ENCODE measurements at places on chromosomes 5 and 9.

DNA sequence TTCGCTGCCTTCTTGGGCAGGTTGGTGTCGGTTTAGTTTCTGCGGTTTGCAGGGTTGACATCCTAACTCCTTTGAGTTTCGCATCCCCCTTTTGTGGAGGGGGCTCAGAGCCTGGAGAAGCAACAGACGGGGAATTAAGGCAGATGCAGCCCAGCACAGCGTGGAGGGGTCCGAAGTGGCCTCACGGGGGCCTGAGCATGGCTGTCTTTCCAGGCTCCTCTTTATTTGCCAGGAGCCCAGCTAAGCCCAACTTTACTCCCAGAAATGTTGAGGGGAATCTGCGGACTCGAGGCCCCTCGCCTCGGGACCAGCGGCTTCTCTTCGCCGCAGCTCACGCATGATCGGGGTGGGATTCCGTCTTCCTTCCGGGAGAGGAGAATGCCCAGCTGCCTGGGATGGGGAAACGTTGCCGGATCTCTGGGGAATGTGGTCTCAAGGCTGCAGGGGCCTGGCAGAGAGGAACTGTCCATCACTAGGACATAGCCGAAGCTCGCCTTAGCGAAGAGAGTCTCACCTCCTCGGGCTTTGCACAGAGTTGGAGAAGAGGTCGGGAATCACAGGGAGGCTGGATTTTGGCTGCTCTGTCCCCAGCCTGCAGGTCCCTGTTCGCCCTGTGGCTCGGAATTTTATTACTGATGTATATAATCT lies 1.3 kb downstream of the RAI14 start:
- DNase-seq, result no peak

DNA sequence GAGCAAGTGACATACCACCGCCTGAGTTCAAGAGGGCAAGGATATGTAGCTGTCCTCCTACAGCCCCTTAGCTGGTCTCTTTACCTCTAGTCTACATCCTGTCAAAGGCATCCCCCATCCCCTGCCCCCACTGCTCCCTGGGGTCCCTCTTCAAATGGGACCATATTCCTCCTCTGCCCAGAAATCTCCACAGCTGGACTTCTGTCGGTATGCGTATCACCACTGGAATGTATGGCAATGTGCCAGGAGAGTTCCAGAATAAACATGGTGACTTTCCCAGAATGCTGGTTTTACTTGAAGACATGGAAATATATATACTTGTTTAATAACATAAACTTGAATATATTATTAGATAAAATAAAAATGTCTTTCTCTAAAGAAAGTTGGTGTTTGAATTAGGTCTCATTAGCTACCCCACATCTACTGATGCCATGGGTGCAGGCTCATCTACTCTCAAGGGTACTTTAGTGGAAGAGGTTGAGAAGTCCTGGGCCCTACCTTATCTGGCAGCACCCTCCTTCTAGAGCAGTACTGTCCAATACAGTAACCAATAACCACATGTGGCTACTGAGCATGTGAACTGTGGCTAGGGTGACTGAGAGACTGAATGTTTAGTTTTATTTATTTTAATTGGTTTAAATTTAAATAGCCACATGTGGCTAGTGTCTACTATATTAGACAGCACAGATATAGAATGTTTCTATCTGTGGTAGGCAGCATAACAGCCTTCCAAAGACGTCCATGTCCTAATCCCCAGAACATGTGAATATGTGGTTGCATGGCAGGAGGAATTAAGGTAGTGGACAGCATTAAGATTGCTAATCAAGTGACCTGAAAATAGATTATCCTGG lies 181.7 kb upstream of the SLC30A5 start:
- DNase-seq, result no peak

DNA sequence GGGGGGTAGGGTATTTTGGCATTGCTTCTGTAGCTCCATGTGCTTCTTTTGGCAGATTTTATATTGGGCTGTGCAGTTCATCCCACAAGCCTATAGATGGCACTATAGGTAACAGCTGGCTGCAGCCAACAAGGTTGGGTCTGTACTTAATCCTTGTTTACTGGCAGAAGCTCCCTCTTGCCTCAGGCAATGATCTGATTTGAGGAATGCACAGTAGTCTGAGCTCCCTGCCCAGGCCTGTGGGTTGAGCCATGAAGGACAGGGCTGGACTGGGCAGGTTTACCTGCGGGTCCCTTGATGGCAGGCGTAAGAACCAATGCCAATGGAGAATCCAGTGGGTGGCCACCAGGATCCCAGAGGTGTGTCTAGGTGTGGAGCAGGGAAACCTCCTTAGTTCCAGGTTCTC lies 11.7 kb upstream of the OR1J2 start:
- no peak for DNase-seq

DNA sequence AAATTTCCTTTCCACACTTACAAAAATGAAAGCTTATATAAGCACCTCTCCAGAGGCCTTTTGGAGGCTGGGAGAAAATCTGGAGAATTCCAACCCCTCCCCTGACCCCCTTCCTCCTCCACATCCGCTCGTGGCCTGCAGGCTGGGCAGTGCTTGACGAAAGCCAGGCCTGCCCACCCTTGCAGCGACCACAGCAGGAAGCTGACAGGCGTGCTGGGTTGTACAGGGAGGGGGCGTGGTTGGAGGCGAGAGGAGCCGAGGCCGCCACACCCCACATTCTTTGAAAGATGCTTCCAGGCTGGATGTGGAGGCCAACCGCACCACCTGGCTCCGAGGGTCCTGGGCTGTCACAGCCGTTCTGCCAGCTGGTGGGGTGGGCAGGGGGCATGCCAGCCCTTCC lies 47.8 kb upstream of the IER5L start:
- no peak for DNase-seq

GRCh38 chr5:145980718-145981117 lies 44.3 kb downstream of the SH3RF2 start:
- DNase-seq, result no peak

- no peak for DNase-seq
Measured at GRCh38 chr5:31573494-31574142, 41.5 kb downstream of the C5orf22 start.

GRCh38 chr5:61824396-61824795 lies 481.6 kb upstream of the KIF2A start:
- DNase-seq, result no peak

DNA sequence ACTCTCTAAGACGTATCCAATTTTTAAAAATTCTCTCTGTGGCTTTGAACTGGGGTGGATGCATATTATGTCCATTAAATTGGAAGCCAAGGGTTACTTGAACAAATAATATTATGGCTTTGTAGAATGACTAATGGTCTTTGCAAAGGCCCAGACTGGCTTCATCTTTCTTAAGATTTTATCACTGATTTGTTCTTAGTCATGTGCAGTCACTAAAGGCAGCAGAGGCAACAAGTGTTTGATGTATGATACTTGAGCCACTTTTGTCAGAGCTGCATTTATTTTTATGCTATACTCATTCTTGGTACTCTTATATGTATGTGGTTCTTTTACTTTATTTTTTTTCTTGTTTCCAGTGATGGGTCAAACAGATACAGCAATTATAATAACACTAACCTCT lies 152.2 kb downstream of the NR2F1-AS1 start:
- DNase-seq, result no peak

DNA sequence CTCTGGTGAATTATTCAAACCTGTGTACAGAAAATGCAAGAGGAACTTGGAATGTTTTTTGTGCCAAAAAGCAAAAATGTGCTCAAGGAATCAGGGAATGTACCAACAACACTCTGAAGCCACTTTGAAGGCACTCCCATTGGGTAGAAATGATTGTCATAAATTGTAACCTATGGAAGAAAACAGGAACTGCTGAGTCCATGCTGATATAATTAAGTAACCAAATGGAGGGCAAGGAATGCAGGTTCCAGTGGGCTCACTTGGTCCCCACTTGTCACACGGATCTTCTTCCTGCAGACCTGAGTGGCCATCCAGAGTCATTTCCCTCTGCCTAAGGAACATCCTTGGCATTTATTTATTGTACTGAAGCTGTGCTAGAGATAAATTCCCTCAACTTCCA lies 2.9 kb upstream of the LCN6 start:
- no peak for DNase-seq

DNA sequence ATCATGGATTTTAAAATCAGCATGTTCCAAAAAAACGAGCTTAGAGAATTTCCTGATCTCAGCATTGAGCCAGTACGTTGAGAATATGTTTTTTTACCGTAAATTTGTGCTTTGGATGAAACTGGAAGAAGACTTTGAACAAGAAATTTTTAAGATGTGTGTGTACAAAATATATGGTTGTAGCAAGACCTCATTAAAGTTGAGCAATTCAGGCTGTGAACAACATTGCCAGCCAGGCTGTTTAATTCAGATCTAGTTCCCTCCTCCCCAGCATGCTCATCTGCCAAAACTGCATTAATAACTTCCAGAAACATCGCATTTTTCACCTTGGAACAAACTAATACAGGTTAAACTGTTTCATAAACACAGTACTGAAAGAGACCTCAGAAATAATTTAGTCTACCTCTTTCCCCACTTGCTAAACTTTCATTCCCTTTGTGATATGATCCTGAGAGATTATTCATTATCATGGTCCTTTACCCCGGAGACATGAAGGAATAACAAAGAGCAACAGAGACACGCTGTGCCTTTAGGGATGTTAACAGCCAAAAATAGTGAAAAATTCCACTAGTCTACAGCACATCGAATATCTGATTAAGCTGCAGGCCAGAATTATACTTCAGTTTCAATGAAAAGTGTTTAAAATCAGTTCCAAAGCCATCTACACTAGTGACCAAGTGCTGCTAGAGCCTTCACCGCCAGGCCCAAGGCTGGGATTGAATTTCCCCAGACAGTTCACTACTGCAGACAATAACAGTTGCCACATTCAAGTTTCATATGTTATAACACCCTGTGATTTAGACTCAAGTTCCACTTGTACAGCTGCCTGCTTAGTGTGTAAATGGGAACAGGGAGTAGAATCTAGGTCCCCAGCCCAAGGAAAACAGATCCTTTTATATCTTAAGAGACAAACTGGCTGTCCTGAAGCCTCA lies 89.6 kb downstream of the EFNA5 start:
- DNase-seq, result no peak

GRCh38 chr9:14722391-14723035 lies at the start of gene CER1:
Gene CER1, minus strand, starts transcription at chr9:14722733. Its CDS starts 61 bp downstream, at chr9:14722672.
- DNase-seq, result no peak

GRCh38 chr5:173963867-173964441 lies 25.0 kb upstream of the C5orf47 start:
- DNase-seq, result no peak

DNA sequence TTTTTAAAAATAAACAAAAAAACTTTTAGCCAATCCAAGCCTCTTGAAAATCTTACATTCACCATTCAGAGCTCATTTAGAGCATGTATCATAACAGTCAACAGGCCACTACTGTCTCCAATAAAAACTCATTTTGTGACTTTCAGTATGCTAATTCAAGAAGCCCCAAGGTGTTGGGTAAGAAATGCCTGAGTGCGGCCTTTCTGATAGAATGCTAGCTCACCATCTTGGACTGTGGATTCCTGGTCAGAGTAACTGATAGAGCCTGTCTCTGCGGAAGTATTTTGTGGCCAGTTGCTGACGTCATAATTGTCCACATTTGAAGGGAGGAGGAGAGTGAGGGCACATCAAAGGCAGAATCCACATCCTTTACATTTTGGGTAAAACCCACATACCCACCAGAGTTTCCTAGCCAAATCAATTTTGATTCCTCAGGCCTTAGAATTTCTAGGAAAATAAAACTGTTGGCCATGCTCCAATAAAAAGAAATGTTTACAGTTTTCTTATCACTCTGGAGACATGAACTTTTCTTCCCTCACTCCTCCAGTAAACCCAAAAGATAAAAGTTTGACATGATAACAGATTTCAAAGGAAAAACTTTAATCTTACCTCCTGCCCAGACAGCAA lies 41.1 kb upstream of the ERCC6L2 start:
- DNase-seq, result no peak

DNA sequence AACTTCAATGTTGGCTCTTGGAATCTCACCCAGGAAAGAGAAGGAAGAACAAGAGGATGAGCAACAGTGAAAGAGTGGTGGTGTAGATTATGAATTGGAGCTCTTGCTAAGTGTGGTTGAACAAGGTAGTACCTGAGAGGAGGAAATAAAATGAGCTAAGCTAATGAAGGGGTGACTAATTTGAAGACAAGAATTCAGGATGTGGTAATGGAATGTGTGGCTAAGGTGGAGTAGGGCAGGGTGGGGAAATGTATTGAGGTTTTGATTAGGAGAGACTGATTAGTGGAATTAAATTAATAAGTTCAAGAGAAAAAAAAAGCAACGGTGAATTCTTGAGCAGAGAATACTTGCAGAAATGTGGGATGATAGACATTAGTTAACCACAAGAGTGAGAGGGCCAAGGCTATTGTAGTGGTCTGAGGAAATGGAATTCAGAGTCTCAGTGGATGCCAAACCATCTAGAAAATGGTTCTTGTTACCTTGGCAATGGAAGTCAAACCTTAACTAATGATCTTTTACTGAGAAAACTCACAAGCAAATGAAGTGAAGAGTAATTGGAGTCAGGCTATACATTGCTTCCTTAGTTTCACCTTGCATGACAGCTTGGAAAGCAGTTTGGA lies 648.3 kb upstream of the ZNF608 start:
- no peak for DNase-seq

GRCh38 chr9:33263131-33264002 lies 1.1 kb downstream of the BAG1 start:
- no peak for DNase-seq

- DNase-seq, result no peak
Measured at GRCh38 chr5:122076669-122077365, 1.2 kb downstream of the LOX start.
